ENCODE measurements at places on chromosomes 4 and X.

GRCh38 chrX:48942895-48943294, 14.5 kb downstream of the OTUD5 start:
- no peak for DNase-seq

DNA sequence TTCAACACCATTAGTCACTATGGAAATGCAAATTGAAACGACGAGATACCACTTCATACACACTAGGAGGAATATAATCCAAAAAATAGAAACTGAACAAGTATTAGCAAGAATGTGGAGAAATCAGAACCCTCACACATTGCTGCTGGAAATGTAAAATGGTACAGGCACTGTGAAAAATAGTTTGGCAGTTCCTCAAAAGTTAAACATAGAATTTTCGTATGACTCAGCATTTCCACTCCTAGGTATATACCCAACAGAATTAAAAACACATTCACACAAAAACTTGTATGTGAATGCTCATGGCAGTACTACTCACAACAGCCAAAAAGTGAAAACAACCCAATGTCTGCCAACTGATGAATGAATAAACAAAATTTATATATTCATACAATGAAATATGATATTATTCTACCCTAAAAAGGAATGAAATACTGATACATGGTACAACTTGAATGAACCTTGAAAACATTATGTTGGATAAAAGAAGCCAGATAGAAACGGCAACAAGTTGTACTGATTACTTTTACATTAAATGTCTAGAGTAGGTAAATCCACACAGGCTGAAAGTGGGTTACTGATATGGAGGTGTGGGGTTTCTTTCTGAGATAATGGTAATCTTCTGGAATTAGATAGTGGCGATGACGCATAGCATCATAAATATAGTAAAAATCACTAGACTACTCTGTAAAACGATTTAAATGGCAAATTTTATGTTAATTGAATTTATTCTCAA, 22.3 kb downstream of the TEC start:
- no peak for DNase-seq

- no peak for DNase-seq
Measured at GRCh38 chr4:188032583-188032982, 37.0 kb downstream of the ZFP42 start.

DNA sequence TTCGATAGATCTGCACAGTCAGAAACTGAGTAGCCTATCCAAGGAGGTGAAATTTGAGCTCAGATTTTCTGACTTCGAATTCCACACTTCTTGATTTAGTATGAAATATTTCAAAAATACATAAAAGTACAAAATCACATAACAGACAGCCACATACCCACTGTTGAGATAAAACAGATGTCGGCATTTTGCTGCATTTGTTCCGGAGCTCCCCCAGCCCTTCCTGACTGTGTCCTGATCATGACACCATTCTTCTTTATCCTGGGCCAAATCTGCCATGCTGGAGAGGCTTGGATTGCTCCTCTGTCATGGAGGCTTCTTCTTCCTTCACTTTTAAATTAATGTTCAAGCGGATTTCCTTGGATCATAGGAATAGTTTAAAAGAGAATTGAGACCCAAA, 124.2 kb upstream of the RBPJ start:
- no peak for DNase-seq

GRCh38 chr4:119746951-119747350, 118.3 kb upstream of the PDE5A start:
- DNase-seq, result no peak

DNA sequence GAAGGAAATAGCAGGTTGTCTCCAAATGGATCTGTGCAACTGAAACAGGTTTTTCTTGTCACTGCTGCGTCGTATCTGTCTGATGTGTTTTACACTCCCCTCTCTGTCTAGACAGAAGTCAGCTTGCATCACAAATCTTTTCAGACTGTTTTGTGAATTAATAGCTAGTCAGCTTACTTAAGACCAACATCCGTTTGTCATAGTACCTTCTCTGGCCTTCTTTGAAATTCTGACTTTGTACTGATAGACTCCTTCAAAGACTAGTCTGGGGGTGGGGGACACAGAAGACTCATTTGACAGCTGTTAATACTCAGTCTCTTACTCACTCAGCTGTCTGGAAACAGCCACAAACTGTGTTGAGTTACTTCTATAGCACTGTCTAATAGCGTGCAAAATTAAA, 197.8 kb downstream of the PALLD start:
- peak; percentile 65 for DNase-seq

GRCh38 chrX:1358793-1359476, 22.4 kb downstream of the IL3RA start:
- no peak for DNase-seq

Measured in A549 (cell line).